ENCODE measurements at places on chromosomes 5 and 9. TPM values are rescaled to one million over a fixed set of nuclear protein-coding genes. Genes with fewer than 3 reads are reported as not detected.

Gene CDC37L1
- total RNA-seq = 23.3 TPM

Gene SLC4A9
- total RNA-seq = not detected

Gene MSX2
- total RNA-seq = 12.4 TPM

Gene OSMR
- total RNA-seq = 10.4 TPM

Gene PRSS3
- total RNA-seq = 0.79 TPM

Gene TNFSF8
- not detected for total RNA-seq

Gene C9
- total RNA-seq = not detected

Gene PCDHGA3
- total RNA-seq = 0.33 TPM

Gene TAF11L3
- not detected for total RNA-seq

Gene C9orf50
- 0.39 TPM for total RNA-seq

Gene GAS1
- 13.7 TPM for total RNA-seq

All from placental epithelial cell (primary cell).